ENCODE measurements at places on chromosomes 1 and 21. TPM values are rescaled to one million over a fixed set of nuclear protein-coding genes. Genes with fewer than 3 reads are reported as not detected.

GRCh38 chr1:162716123-162716522, 74.4 kb upstream of the HSD17B7 start:
- DNase-seq: no peak

DNA sequence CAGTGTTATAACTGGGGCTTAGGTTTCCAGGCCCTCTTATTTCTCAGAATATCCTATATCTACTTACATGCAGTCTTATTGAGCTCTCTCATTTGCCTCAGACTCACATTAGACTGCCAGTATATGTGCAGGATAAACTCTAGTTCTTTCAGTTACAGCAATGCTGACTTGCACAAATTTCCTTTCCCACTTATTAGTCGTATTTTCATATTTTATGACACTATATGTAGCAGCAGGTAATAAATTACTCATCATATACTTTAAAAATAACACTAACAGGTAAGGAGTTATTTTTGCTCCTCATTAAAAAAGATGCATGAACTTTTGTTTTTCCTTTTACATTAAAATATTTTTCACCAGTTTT, 65.7 kb downstream of the GADD45A start:
- no peak for DNase-seq

Gene MTARC2
- total RNA-seq: 1.5 TPM

Gene DENND2C
- 4.6 TPM for total RNA-seq

Gene ANKRD35
- 2.3 TPM for total RNA-seq

DNA sequence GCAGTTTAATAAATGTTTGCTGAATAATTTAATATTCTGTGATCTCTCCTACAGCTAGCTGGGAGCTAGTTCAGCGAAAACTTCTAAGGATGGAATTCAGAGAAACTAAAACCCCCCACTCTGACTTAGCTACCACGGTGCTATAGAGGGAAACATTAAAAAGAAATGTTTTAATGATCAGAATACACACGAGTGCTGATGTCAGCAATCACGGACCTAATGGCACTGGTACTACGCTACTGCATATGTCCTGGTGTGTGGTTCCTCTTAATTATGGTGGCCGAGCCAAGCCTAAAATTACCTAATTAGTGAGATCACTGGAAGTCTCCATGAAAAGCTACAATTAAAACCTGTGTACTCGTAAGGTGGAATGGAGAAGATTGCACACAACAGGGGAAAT, 23.9 kb upstream of the LSM10 start:
- DNase-seq: no peak

Gene PRRX1
- 3.7 TPM for total RNA-seq

GRCh38 chr1:33712186-33712585, 151.7 kb upstream of the HMGB4 start:
- no peak for DNase-seq

GRCh38 chr1:106037526-106037925, 1018.9 kb upstream of the PRMT6 start:
- DNase-seq: no peak

DNA sequence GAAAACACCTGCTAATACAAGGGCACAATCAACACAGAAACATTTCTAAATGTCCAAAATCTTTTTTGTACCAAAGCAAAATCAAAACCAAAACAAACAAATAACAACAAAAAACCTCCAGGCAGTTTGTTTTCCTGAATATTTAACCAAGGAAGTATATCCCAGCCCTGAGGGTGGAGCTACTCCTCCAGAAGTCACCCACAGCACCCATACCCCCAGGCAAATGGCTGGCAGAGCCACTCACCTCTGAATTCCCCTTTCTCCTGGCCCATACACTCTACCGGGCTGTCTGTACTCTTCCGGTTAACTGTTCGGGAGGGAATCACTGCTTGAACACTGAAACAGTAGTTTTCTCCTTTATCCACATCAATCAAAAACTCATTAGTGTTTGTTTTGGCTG, 9.5 kb downstream of the F3 start:
- no peak for DNase-seq

DNA sequence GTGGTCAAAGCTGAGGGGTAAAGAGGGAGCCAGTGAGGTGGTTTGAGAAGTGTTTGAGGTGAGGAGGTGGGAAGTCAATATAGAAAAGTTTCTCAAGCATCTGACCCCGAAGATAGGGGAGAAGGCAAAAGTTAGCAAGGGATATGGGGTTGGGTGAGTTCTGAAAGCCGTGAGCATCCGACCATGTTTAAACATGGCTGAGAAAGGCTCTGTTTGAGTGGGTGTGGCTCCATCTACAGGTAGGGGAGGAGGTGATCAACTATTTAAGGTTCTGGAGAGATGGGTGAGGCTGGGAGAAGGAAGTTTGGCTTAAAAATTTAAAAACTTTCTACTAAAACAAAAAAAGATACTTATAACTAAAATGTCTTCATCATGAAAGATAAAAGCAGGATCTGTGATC, 273.8 kb downstream of the KCNJ6 start:
- no peak for DNase-seq

GRCh38 chr1:88186911-88187310, 497.2 kb upstream of the PKN2 start:
- DNase-seq: no peak

GRCh38 chr21:42037516-42037915, 27.4 kb upstream of the ZBTB21 start:
- no peak for DNase-seq

Gene SLC45A1
- total RNA-seq: 4.2 TPM

- no peak for DNase-seq
Observed at GRCh38 chr1:3940754-3941345, 40.8 kb upstream of the C1orf174 start.

Gene IFI44
- 115 TPM for total RNA-seq

GRCh38 chr21:38858026-38858811, 52.5 kb downstream of the ETS2 start:
- no peak for DNase-seq

- no peak for DNase-seq
Observed at GRCh38 chr1:2801535-2802291, at the start of gene TTC34. TSS of gene TTC34 (minus strand) at chr1:2801693. CDS start at chr1:2800827, 866 bp downstream.

DNA sequence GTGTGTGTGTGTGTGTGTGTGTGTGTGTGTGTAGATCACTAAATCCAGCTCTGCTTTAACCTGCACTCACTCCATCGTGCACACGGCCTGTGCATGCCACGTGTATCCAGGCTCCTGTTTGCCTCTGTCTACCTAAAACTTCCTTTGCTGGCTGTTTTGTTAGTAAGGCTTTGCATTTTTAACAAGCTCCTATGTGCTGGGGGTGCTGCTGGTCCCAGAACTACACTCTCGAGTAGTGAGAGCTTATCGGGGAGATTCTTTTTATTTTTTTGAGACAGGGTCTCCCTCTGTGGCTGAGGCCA, 596 bp upstream of the TCEA3 start:
- no peak for DNase-seq

Gene EFNA3
- total RNA-seq: 1.7 TPM

Gene TENT5C
- not detected for total RNA-seq

Gene MAP10
- total RNA-seq: 2.4 TPM

Gene SPRR5
- total RNA-seq: not detected

Gene TTC22
- not detected for total RNA-seq

GRCh38 chr1:33132549-33132948, 49.3 kb downstream of the TRIM62 start:
- no peak for DNase-seq

DNA sequence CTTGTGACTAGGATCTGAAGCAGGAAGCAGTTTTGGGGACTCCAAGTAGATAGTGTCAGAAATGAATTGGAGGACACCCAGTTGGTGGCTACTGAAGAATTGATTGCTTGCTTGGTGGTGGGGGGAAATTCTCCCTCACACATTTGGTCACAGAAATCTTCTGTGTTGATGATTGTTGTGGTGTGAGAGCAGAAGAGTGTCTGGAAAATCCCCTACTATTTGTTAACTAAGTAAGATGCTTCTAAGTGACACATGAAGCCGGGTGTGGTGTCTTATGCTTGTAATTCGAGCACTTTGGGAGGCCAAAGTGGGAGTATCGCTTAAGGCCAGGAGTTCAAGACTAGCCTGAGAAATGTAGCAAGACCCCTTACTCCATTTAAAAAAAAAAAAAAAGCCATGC, 22.5 kb upstream of the IPP start:
- no peak for DNase-seq

Gene CNKSR1
- total RNA-seq: not detected

GRCh38 chr1:5891736-5892135, 100.5 kb downstream of the NPHP4 start:
- peak; percentile 82 for DNase-seq

DNA sequence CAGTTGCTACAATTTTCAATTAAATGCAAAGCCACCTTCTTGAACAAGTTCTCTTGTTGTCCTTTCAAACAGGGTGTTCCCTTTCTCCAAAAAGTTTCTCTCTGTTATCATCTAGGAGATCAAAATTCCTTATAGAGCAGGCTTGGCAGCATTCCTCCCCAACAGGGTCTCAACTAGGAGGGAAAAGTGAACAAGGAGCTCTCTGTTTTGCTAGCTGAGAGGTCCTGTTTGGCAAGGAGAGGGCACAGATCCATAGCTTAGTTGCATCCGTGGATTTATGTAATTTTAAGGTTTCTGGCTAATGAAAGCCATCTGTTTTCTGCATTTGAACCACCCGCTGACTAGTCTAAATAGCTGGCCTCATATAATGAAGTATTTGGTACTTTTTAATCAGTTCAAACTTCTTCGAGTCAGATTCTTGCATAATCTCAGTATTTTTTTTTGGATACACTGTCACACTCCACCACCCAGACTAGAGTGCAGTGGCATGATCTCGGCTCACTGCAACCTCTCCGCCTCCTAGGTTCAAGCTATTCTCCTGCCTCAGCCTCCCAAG, 54.0 kb downstream of the APP start:
- no peak for DNase-seq

GRCh38 chr1:230395932-230396331, 30.2 kb downstream of the PGBD5 start:
- DNase-seq: no peak

GRCh38 chr1:167679714-167680113, 42.1 kb upstream of the MPZL1 start:
- no peak for DNase-seq

DNA sequence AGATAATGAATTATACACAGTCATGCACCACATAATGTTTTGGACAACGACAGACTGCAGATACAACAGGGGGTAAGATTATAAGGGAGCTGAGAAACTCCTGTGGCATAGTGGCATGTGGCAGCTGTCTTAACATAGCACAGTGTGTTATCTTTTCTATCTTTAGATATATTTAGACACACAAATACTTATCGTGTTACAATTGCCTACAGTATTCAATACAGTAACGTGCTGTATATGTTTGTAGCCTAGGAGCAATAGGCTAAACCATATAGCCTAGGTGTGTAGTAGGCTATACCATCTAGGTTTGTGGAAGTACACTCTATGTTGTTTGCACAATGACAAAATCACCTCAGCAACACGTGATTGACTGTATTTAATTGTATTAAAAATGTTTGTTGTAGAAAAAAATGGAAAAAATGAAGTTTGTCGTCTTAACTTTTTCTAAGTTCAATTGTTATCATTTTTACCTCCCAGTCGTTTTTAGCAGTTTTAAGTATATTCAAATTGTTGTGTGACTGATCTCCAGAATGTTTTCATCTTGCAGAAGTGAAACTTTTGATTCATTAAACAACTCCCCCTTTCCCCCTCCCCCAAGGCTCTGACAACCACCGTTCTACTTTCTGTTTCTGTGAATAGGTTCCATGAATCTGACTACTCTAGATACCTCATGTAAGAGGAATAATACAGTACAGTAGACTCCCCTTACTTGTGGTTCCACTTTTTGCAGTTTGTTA, 351.0 kb upstream of the B3GALT2 start:
- peak; percentile 39 for DNase-seq

GRCh38 chr1:86552376-86552775, 5.5 kb downstream of the CLCA4 start:
- DNase-seq: no peak

- no peak for DNase-seq
Observed at GRCh38 chr1:39262802-39263201, 58.3 kb downstream of the MACF1 start.

Gene ELAVL4
- not detected for total RNA-seq

Gene OR2M3
- not detected for total RNA-seq

DNA sequence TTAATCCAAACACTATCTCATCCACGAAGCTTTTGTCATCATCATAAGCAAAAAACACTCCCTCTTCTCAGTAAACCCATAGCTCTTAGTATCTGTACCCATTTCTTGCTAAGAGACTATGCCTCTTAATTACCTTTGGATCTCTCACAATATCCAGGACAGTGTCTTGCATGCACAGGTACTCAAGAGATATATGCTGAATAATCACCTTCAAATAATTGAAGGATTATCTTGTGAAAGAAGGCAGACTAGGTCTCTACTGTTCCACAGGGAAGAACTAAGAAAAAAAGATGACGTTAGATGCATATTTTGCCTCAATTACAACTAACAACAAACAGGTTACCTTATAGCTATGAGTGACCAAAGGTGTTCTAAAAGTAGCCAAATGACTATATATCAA, 11.5 kb downstream of the FOXJ3 start:
- DNase-seq: no peak

DNA sequence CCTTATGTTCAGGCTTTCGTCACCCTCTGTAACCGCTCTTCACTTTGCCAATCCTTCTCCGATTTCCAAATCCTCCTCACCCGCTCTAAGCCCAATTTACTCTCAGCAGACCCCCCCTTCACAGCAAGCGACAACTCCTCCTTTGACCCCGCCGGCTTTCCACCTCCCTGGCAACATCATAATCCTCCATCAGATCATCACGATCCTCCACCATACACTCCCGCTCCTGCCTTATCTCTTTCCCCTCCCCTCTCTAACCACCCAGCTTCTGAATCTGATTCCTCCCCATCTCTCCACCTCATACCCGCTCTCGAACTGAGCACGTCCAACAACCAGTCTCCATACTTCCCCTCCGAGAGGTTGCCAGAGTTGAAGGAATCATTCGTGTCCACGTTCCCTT, 7.5 kb upstream of the EVA1B start:
- DNase-seq: no peak

DNA sequence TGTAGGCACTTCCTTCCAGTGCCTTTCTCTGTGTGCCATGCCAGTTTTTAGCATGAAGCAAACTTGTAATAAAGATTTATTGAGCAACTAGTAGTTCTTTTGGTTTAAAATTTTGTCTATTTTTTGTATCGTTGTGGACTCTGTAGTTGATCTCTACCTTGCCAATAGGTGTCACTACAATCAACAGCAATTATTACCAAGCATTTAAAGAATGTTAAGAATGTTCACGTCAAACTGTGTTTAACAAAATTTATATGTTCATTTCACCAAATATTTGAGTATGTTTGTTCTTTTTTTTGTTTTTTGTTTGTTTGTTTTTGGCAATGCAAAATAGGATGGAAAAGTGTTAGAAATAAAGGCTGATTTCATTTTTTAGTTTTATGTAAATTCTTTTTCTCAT, 208.1 kb downstream of the PATJ start:
- peak; percentile 2 for DNase-seq

Gene SPATA21
- not detected for total RNA-seq

GRCh38 chr1:96374076-96374762, 347.4 kb upstream of the PTBP2 start:
- peak; percentile 29 for DNase-seq

Gene TMCC2
- 2.8 TPM for total RNA-seq

DNA sequence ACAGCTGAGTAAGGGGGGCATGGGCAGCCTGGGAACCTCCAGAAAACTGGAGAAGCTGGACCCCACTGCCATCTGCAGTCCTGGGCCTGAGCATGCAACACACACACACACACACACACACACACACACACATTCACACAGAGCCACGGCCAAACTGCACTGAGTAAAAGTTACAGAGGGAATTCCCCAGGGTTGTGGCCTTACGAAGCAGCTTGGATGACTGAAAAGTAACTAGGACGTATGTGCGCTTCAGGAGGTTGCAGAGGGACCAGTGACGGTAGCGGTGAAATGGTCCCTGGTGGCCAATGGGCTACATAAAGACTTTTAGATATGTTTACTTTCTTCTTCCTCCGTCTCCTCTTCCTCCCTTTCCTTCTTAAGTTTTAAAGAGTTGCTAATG, 232.5 kb upstream of the TMEM51 start:
- DNase-seq: no peak

Gene USP25
- 25.4 TPM for total RNA-seq

Data from LHCN-M2 (cell line).